Endothelial cell of umbilical vein (primary cell): ENCODE measurements at places on chromosomes 2 and 18. TPM values are rescaled to one million over a fixed set of nuclear protein-coding genes. Genes with fewer than 3 reads are reported as not detected.

DNA sequence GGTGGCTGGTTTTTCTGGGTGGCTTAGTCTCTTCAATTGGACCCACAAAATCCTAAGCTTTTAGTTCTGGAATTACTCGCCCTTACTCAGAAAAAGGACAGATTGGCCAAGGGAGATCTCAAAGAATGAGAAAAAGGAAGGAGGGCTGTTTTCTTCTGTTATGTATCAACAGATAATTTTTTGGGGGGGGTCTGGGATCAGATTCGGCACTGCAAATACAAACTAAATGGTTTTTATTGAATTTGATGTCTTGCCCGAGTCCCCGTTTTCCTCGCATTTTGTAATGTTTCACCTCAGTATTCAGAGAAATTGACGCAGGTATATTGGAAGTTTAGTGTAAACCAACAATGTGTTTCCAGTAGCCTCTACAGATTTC is 762 bp downstream of the YIPF4 start:
- peak; percentile 31 for DNase-seq

DNA sequence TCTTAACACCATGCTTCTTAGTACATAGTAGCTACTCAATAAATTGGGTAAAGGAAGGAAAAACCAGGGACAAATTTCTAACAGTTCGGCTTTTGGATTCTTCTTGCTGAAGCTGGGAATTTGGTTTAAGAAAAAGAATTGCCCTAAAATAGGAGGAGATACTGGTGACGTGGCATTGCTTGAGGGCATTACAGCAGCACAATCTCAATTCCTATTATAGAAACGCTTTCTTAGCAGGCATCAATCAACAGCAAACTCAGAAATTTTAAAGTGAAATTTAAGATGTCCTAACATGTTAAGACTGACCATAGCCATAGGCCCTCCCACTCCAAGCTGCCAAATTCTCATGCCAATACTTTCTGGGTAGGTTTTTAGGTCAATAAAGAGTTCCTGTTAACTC is 169.5 kb downstream of the SRBD1 start:
- no peak for DNase-seq

FSHR gene
- not detected in 2 replicates for total RNA-seq

- no peak for DNase-seq
These were observed 21.8 kb downstream of the SP140L start for GRCh38 chr2:230348787-230349186.

EMILIN1 gene
- 4.1 and 16.6 TPM in 2 replicates for total RNA-seq

- no peak for DNase-seq
These were observed 124.7 kb downstream of the TAF4B start for GRCh38 chr18:26350961-26351360.

DNA sequence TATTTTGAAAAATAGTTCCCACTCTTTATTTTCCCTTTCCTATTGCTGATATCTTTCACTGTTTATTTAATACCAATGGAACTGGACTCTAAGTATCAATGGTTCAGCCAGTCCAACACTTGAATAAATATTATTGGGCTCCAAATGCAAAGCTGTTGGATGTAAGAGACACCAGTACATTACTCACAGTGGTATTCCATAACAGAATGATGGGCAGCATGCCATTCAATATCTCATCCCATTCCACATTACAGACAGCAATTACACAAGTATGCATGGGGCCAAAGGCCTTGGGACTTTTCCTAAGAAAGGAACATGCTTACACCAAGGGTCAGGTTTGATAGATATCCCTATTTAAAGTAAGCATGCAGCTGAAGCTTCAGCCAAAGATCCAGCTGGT is 231.9 kb downstream of the RND3 start:
- DNase-seq = peak; percentile 49

POTEI gene
- 0.13 and 0.16 TPM in 2 replicates for total RNA-seq

EPAS1 gene
- 374 and 397 TPM in 2 replicates for total RNA-seq

- no peak for DNase-seq
These were observed 57.1 kb downstream of the SLC16A14 start for GRCh38 chr2:230011617-230012016.

SKA1 gene
- 21.9 and 23.9 TPM in 2 replicates for total RNA-seq

DNA sequence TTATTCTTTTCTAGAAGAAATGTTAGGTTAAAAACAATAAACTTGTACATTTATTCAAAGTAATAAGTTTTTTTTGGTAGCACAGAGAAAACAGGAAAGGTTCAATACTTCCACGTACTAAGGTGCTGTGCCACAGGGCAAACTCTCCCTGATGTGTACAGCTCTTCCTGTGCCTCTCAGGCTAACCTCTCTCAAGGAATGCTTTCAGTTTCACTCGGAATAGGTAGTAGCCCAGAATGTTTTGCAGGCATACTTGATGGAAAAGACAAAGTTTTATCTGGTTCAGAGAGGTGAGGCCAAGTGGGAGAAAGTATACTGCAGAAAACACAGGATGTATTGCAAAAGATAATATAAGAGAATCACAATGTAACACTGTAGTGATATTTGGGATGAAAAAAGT is 171.0 kb upstream of the ZFP36L2 start:
- no peak for DNase-seq

ASIC4 gene
- total RNA-seq = not detected in 2 replicates

GRCh38 chr2:43143756-43144155 is 82.7 kb downstream of the ZFP36L2 start:
- DNase-seq = no peak

ANKRD62 gene
- not detected in 2 replicates for total RNA-seq

PRKAG3 gene
- total RNA-seq = not detected in 2 replicates

DNA sequence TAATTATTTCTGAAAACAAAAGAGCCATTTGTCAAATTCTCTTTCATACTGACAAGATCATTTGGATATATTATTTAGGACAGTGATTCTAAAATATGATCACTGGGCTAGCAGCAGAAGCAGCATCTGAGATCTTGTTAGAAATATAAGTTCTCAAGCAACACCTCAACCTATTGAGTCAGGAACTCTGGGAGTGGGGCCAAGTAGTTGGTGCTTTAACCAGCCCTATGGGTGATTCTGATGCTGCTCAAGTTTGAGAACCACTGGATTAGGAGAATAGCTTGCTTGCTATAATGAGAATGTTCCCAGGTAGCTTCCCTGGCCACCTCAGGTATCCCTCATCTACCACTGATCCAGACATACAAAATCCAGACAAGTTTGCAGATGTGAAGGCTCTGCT is 466.9 kb upstream of the CELF4 start:
- no peak for DNase-seq

DNA sequence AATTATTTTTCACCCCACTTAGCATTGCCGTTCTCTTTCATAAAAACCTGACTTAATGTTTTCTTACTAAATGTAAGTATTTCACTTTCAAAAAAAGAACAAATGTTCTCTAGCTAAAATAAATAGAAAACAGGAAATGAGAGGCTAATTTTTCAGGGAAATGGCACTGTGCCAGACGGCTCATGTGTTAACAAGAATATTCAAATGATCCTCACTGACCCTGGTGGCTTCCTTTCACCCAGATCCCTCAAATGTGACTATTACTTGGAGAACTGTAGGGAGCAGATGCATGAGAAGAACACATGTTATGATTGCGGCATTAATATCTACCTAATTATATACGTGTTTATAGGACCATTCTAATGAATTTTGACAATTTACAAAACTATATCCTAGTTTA is 827.7 kb downstream of the SOCS6 start:
- DNase-seq = peak; percentile 83

DNA sequence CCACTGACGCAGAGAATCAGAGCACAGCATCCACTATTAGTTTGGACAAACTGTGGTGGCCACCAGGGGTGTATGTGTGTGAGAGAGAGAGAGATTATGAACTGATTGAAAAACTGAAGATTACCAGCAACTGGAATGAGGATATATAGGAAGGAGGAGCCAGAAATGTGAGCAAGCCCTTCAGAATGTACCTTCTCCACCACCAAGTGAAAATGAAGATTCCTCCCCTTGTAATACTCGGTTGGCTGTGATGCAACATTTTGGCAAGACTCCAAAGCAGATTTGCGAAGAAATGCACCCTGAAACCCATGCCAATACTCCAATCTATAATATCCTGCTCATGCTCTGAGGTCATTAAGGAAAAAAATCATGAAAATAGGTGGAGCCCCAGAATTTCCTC is 121.2 kb upstream of the SLC35G4 start:
- no peak for DNase-seq

GRCh38 chr2:189337656-189338055 is 103.6 kb upstream of the WDR75 start:
- DNase-seq = no peak

DNA sequence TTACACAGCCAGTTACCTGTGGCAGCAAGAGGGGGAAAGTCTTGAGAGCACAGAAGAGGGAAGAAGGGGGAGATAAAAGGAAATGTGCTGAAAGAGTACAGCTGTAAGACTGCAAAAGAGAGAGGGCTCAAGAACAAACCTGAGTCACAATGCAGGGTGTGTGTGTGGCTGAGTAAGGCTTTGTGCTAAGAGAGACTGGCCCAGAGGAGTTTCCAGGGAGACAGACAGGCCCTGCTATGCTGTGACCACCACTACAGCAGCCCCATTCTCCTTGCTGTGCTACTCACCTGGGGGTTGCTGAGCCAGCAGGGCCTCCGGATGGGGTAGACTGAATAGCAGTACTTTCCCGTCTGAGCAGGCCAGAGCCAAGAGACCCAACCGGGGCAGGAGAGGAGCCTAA is 12.4 kb upstream of the MPV17 start:
- DNase-seq = no peak

GRCh38 chr2:42128721-42129486 is 40.2 kb upstream of the EML4 start:
- peak; percentile 44 for DNase-seq

GRCh38 chr2:187198136-187198535 is 249.9 kb downstream of the CALCRL start:
- DNase-seq = peak; percentile 66

AGPS gene
- total RNA-seq = 88.8 and 96.5 TPM in 2 replicates

AQP12A gene
- not detected in 2 replicates for total RNA-seq

- no peak for DNase-seq
These were observed 84.2 kb downstream of the SLC8A1 start for GRCh38 chr2:40367652-40368051.

C2orf72 gene
- 0.11 TPM in 1 of 2 replicates, not detected in the other for total RNA-seq

DNA sequence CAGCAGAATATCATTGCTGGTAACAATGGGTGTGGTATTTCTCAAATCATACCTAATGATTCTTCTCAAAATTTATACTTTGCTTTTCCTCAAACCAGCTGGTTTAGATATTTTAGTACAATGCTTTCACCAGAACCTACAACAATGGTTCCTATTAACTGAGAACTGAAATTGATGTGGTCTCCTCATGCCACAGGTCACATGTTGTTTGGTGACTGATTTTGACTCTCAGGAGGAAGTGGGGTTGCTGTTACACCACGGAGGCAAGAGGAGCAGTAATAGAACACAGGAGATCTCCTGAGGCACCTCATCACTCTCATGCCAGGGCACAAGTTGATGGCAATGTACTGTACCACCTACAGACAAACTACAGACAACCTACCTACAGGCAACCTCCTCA is 3.0 kb upstream of the CEP68 start:
- no peak for DNase-seq

- DNase-seq = peak; percentile 37
These were observed 75.7 kb downstream of the PIK3C3 start for GRCh38 chr18:42030586-42031182.

SERPINB11 gene
- total RNA-seq = not detected in 2 replicates

DNA sequence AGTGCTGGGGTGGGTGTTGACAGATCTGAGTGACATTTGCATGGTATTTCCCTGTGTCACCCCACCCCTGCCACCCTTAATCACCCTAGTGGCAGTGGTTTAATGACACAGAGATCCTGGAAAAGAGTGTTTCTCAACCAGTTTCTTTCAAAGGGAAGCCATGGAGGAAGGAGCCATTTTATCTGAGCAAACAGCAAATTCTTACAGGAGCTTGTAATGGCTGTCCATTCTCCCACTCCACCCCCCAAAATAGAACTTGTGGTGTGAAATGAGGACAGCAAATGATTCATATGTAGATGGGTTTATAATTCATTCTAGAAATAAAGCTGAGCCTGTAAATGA is 51.5 kb downstream of the CDC42EP3 start:
- no peak for DNase-seq

DNA sequence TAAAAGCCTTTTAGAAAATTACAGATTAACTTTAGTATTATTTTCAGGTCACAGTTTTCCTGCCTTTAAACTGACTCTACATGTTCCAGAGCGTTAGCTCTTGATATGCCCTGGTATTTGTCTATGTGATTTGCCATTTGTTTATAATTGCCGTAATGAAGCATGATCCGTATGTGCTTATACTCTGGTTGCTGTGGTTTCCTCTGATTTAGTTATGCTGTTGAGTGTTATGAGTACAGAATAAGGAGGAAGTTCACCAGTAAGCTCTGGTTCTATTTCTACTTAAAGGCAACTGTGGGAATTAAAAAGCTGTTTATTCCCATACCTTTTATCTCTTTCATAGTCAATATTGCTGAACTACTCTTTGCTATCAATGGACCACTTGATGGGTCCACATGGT is 123.5 kb downstream of the OSBPL6 start:
- no peak for DNase-seq

- no peak for DNase-seq
These were observed 10.9 kb downstream of the SH2D6 start for GRCh38 chr2:85429213-85429923.

SPP2 gene
- not detected in 2 replicates for total RNA-seq

UGP2 gene
- 57.7 and 63.9 TPM in 2 replicates for total RNA-seq

- DNase-seq = no peak
These were observed 66.9 kb upstream of the MCFD2 start for GRCh38 chr2:46982351-46983064.

DNA sequence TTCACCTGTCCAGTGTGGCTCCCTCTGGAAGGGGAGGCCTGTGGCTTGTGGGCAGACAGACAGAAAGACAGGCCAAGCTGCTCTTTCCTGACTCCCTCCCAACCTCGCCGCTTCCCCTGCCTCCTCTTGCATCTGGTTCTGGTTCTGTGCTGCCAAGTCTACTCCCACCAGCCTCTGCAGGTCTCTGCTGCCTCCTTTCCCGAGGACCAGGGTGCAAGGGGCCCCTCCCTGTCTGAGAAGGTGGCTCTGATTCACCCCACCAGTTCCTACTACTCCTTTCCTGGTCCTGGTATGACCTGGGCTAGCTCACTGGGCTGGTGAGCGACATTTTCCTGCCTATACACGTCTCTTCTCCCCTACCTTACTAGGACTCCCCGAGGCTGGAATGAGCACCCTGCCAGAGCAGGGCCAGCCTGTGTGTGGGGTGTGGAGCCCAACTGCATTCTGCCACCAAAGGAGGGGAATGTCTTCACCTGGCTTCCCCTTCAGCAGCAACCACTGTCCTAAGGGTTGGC is 238.5 kb downstream of the CELF4 start:
- no peak for DNase-seq

- no peak for DNase-seq
These were observed 213.1 kb upstream of the CDH2 start for GRCh38 chr18:28390022-28390421.

FAM228A gene
- total RNA-seq = 1.00 TPM in 1 of 2 replicates, not detected in the other

ACADL gene
- total RNA-seq = not detected in 2 replicates

LYPD1 gene
- total RNA-seq = 59.0 and 76.6 TPM in 2 replicates

HOXD10 gene
- total RNA-seq = not detected in 2 replicates

IL36G gene
- not detected in 2 replicates for total RNA-seq

QPCT gene
- 12.8 and 14.3 TPM in 2 replicates for total RNA-seq
